Activated CD4-positive, alpha-beta T cell treated with anti-CD3 and anti-CD28 coated beads, Interleukin-2, amount 50 U/mL, for 1 hour (primary cell): ENCODE measurements at places on chromosomes 4 and X.

GRCh38 chr4:118767109-118767508, 68.8 kb downstream of the SEC24D start:
- no peak for DNase-seq

DNA sequence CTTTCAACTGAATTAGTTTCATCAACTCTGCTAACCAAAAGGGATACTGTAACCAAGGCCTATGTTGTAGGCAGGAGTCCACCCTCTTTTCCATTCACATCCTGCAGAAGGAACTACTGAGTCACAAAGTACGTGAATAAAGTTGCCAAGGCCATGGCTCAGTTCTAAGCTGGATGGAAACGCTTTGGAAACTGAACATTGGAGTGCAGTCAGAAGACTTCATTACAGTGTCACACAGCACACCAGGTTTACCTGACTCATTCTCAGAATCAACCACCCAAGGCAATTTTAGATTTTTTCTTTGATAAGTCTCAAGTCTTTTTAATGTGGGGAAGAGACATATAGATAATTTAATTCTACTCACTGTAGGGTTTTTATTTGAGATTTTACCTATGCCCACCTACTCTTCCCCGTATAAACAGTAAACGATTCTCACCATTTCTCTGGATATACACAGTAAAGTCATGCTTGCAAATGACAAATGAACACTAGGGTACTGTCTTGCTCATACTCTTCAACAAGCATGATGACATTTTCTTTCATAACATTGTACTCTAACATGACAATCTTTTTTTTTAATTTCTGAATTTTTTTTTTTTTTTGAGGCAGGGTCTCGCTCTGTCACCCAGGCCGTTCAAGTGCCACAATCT, 58.9 kb upstream of the RBM47 start:
- DNase-seq = no peak

DNA sequence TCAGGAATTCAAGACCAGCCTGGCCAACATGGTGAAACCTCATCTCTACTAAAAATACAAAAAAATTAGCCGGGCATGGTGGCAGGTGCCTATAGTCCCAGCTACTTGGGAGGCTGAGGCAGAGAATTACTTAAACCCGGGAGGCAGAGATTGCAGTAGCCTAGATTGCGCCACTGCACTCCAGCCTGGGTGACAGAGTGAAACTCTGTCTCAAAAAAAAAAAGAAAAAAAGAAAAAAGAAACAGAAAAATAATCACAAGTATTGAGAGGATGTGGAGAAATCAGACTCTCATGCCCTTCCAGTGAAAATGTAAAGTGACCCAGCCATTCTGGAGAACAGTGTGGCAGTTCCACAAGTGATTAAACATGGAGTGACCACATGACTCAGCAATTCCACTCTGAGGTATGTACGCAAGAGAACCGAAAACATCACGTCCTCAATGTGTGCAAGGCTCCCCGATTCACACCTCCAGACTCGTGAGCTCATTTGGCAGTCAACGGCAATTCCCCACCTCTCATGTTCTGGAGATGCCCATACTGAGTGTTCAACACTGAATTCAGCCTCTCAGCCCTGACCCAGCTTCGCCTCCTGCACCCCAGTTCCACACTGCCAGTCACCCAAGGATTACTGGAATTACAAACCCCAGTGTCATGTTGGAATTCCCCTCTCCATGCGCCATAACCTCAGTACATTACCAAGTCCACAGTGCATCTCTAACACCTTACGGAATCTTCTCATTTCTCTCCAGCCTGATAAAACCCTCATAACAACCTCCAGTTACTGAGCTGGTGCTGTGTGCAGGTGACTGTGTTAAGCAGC, 21.1 kb downstream of the ACOX3 start:
- DNase-seq = no peak

DNA sequence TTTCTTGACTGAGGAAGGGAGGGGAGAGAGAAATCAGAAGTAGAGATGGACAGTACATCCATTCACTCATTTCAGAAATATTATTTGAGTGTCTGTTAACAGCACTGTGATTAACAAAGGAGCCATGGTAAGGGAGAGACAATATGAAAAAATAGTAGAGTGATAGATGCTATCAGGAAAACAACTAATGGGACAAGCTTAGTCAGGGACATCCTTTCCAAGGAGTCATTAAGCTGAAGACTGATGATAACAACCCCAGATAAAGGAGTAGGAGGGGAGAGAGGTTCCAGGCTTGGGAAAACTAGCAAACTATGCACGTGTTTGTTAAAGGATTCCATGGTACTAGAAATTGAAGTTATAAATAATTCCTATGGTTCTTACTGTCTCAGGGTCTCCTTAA, 122.2 kb downstream of the CBR4 start:
- no peak for DNase-seq

- no peak for DNase-seq
Measured at GRCh38 chrX:154412468-154412867, 1.1 kb downstream of the TAFAZZIN start.

GRCh38 chr4:151052785-151053184, 37.7 kb upstream of the LRBA start:
- DNase-seq = no peak

DNA sequence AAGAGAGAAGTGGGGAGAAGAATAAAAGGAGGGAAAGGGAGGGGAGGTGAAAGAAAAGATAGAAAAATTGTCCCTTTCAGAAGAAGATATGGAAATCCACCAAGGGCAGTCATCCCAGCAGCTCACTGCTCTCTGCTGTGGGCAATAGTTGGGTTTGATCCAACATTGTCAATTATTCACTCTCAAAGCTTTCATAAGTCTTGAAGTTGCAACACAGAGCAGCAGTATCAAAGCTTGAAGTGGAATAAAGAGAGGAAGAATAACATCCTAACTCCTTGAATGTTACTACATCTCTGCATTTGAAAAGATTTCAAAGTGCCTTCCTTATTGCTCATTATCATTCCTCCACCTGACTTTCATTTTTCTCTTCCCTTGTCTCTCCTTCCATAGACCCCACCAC, 62.3 kb upstream of the HHIP start:
- DNase-seq = no peak

DNA sequence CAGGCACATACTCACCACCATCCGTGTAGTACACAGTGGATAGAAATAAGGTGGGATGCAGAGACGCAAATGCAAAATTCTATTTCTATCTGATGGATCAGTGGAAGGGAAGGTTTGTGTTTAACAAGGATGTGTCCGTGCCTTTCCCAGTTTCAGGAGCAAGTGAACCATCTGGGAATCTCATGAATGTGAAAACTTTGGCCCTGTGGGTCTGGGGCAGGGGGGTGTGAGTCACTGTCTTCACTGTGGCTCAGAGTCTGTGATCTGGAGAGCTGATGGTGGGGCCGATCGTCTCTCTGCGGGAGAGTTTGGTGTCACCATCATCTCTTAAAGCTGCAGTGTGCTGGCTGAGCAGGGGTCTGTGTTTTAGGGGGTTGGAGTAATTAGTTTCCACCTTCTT, 179.3 kb upstream of the STS start:
- no peak for DNase-seq

GRCh38 chr4:4655901-4656300, 114.1 kb upstream of the STX18 start:
- no peak for DNase-seq

DNA sequence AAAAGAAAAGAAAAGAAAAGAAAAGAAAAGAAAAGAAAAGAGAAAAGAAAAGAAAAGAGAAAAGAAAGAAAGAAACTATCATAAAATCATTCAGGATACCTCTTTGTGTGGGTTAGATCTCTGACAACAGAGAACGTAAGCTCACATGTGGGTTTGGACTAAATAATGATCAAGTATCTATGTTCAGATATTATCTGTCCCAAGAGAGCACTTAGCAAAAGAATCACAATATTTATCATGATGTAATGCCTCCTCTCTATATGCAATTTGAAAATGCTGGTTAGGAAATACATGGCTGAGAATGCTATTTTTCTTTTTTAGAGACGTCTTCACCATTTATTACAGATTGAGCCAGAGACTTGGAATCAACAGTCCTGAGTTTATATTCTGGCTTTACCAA, 191.3 kb downstream of the KCNIP4 start:
- no peak for DNase-seq

DNA sequence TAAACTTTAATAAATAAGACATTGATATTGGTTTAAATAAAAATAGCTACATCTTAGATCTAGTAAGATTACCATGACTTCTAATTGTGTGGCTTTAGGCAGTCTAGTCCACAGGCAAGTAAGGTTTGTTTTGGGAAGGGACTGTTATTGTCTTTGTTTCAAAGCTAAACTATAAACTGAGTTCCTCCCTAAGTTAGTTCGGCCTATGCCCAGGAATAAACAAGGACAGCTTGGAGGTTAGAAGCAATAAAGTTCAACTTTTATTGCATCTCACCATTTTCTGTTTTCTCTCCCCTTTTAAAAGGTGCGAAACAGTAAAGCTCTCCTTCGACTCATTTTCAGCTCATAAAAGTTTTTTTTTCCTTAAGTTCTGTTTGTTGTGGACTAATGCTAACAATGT, 70.4 kb upstream of the S100G start:
- DNase-seq = no peak

GRCh38 chr4:139176302-139177048, 543 bp downstream of the ELF2 start:
- DNase-seq = peak; percentile 64

DNA sequence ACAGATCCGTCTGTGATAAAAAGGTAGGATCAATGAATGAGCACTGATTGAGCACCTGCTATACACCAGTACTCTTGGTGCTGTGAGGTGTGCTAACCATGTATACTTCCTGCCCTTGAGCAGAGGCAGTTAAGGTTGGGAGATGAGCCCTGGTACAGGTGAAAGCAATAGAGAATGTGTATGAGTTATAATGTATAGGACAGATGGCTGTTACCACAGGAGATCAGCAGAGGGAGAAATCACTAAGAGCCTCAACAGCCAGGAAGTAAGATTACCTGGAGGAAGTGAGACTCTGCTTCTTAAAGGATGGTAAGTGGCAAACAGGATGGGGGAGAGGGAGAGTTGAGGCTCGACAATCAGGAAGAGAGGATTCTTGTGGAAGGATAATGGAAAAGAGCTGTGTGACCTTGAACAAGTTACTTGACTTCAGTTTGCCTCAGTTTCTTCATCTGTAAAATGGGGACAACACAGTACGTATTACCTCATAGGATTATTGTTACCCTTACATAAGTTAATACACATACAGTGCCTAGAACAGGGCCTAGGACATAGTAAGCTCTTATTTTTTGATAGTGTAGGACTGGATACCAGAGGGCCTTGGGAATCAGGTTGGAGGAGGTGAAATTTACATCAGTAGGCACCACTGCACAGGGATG, 9.1 kb downstream of the CXCR3 start:
- DNase-seq = no peak

- peak; percentile 77 for DNase-seq
Measured at GRCh38 chr4:7843831-7844593, 95.6 kb downstream of the AFAP1 start.

GRCh38 chr4:131339137-131339536, 1810.0 kb upstream of the PCDH10 start:
- DNase-seq = no peak

- DNase-seq = no peak
Measured at GRCh38 chr4:150080337-150080736, 2.1 kb downstream of the DCLK2 start.

GRCh38 chrX:37763400-37763799, 16.5 kb upstream of the CYBB start:
- DNase-seq = no peak

GRCh38 chrX:65607070-65607742, 60.2 kb upstream of the MSN start:
- DNase-seq = no peak

- DNase-seq = no peak
Measured at GRCh38 chr4:42159271-42160001, 7.0 kb upstream of the BEND4 start.

DNA sequence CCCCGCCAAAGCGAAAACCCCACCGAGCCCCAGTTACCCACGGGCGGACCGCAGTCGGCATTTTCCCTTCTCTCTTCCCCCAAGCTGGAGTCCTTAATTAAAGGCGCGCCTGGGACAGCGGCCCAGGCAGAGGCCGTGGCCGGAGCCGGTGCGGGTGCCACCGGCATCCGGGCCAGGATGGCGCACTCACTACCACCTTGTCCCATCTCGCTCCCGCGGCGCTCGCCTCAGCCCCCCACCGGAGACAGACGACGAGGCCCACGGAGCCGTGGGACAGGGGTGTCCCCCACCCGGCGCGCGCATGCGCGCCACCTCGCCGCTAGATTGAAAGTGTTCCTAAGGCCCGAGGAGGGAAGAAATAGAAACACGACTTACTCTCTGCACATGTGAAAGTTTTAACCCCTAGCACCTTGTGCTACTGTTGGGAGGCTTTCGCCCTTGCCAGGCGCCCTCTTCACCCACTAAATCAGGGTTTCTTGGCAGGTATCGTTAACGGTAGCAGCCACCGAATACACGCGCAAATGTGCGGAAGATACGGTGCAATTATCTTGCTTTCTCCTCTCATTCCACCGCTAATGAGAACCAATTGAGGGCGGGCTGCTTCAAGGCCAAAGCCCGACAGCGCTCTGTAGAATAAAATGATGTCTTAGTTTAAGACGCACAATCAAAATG, 64.3 kb upstream of the CCDC160 start:
- DNase-seq = peak; percentile 29

DNA sequence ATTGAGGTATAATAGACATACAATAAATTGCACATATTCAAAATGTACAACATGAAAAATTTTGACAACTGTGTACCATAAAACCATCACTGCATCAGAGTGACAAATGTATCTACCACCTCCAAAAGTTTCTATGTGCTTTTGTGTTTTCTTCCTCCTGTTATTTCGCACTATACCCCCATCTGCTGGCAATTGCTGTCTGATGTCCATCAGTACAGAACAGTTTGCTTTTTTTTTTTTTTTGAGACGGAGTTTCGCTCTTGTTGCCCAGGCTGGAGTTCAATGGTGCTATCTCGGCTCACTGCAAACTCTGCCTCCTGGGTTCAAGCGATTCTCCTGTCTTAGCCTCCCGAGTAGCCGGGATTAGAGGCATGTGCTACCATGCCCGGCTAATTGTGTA, 154.3 kb upstream of the GIMD1 start:
- DNase-seq = no peak

GRCh38 chr4:173135241-173135847, 33.3 kb upstream of the GALNT7 start:
- no peak for DNase-seq

DNA sequence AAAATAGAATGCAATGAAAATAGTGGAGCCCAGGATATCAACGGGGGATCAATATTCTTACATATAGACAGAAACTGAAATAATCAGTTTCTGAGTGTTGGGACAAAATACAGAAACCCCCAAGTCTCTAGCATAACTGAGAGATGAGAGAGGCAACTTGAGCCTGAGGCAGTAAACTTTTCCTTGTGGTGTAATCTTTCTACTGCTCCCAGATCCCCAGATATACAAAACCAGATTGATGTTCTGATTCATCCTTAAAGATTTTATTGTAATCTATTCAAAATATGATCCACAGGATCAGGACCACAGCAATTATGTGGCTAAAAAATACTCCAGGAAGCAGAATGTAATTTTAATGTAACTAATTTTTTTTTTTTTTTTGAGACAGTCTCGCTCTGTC, 2282.6 kb downstream of the ARAP2 start:
- DNase-seq = no peak

DNA sequence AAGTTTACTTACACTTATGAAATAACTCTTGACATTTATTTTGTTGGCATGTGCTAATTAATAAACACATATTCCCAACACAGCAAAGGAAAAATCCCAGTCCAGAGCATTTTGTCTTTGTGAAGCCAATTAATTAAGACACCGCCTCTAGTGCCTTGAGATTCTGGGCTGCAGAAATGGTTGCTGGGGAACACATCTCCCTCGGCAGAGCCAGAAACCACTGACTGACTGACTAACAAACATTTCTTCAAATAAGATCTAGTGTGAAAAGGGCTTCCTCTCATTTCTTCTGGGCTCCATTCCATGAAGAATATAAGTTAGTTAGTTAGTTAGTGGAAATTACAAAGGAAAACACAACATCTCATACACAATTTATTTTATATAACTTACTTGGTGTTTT, 28.4 kb upstream of the NAP1L5 start:
- no peak for DNase-seq
